ENCODE measurements at places on chromosomes 13 and 19.

GRCh38 chr13:97278435-97279411, 56.6 kb downstream of the MBNL2 start:
- DNase-seq = no peak

DNA sequence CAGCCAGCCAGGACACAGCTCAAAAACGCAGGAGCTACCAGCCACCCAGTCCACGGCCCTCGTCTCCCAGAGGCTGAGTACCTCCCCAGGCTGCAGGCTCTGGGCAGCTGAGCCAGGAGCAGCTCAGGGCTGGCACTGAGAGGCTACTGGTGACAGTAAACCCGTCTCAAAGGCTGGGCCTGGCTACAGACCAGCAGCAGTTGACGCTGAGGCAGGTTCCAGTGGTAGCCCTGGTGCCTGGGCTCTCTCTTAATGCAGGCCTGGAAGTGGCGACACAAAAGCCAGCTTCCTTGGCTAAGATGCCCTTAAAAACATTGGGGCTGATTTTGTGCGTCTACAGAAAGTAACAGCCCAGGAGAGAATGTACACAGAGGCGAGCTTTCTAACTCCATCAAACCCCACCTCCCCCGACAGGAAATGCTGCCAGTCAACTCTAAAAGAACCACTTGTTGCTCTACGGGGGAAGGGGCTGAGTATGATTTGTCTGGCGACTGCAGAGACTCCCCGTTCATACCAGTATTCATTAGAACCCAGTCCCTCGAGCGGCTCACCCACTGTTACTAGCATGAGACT, 126.3 kb downstream of the STK24 start:
- DNase-seq = no peak

DNA sequence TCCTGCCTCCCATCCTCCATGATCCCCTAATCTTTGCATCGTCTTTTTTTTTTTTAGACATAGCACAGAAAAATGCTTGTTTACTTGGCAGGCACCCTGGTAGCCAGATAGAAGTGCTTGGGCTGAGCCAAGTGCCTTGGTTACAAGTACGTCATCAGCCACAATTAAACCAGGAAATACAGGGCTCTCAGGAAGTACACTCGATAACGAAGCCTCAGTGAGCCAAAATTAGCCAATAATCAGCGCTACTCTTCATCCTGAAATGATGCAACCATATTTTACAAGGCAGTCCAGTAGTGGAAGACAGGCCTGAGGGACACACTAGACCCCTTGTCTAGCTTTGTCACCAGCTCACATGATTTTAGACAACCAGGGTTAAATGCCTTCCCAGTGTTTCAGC, 194.0 kb upstream of the NBEA start:
- DNase-seq = no peak

DNA sequence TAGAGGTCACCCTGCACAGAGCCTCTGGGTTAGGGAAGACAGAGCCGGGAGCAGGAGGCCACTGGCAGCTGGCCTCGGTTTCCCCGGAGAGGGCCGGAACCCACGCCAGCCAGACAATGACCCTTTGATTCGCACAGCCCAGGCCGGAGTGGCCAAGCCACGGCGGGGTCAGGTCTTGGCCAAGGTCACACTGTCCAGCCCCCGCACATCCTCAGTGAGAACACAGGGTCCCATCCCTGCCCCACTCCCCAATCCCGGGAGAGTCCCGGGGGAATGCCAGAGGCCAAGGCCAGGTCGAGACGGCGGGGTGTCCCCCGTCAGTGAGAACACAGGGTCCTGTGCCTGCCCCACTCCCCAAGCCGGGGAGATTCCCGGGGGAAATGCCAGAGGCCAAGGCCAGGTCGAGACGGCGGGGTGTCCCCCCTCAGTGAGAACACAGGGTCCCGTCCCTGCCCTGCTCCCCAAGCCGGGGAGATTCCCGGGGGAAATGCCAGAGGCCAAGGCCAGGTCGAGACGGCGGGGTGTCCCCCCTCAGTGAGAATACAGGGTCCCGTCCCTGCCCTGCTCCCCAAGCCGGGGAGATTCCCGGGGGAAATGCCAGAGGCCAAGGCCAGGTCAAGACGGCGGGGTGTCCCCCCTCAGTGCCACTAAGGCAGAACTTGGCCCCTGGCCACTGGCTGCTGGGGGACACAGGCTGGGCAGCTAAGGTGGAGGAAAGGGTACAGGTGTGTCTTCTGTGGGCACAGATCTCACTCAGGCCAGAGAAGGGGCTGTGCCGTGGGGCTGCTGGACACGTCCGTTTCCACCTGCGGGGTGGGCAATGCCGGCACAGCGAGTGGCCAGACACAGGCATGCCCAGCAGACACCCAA, 1.7 kb upstream of the FSTL3 start:
- no peak for DNase-seq

DNA sequence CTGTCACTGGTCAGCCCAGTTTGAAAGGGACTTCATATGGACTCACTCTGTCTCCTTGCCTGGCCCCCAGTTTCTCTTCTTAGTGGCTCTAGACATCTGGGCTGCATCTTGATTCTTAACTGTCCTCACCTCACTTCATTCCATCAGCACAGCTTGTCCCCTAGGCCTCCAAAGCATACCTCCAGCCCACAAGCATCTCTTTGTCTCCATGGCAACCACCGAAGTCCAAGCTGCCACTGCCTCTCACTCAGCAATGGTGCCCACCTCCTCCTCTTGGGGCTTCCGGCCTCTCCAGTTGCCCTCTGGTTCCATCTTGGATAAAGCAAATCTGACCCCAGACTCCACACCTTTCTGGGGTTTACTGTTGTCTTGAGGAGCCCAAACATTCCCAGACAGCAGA, 9.9 kb upstream of the KLHL26 start:
- DNase-seq = no peak

DNA sequence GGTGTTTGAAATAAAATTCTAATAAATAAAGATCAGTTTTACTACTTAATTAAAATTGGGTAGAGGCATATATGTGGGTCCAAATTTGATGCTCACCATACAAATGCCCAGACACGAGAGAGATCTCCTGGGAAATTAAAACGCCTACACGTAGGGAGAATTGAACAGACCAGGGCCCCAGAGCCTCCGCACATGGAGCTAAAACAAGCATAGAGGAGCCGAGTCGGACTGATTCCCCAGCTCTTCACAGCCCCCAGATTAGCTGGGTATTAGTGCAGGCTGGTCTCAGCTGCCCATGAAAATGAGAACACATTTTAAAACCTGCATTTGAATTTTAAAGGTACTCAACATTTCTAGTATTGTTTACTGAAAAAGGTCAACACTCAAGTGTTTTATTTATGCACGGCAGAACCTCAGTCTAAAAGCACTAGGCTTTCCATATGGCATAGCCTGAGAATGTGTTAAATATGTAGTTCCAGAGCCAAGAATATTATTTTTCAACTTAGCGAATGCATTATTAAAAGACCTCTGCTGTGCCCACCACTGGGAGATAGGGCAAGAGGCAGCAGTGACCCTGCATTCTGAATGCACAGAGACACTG, 344.8 kb downstream of the ENOX1 start:
- DNase-seq = no peak

- no peak for DNase-seq
These were observed 172.6 kb downstream of the GPC6 start for GRCh38 chr13:93399212-93399611.
